EL (cell line): ENCODE measurements at places on chromosomes 4 and X.

GRCh38 chr4:134883831-134884449 is 682.4 kb upstream of the PABPC4L start:
- DNase-seq: no peak

- DNase-seq: no peak
Observed at GRCh38 chrX:34790026-34790425, 132.9 kb upstream of the TMEM47 start.

DNA sequence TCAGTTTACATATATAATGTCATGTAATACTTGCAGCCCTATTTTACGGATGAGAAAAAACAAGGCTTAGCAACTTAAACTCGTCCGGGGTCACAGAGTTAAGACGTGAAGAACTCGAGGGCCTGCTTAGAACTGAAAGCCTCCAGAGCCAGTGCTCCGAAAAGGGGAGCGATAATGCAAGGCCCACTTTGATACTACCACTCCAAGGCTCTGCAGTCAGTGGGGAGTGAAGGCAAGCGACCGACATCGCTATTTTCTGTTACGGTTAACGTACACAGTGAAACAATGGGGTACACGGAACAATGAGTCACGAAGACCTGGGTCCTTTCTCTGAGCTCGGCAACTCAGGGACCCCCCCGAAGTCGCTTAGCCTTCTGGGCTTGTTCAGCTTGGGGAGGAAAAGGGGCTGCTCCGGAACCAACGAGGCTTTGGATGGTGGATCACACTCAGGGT is 965 bp downstream of the PPA2 start:
- no peak for DNase-seq

DNA sequence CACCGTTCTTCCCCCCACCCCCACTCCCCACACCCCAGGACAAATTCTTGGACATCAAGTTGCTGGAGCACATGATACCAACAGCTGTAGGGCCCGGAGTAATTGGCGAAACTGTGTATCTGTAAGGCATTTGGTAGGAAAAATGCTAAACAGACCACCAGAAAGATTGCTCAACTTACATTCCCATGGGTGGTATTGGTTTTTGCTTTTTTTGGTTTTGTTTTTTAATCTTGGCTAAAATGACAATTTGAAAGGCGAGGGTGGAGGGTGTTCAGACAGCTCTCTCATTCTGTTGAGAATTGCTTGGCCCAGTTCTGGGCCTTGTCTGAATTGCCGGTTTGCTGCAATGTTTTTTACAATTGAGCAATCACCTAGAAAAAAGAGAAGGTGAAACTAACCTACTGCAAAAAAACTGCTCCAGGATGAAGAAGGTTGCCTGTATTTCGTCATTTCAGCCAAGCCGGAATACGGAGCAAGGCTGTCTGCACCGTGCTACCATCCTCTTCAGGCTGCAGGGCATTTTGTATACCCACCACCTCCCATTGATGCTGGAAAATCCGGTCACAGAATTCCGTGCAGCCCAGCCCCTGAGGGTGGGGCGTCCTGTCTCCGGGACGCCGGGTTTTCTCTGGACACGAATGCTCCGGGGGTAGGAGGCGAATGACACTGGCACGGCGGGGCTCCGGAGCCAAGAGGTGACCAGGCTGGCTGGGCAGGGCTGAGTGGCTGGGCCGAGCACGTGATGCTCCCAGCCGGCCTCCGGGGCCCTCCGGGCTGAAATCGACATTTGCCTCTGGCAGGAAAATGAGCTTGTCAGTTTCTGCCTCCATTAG is at the start of gene CLCN4:
Gene CLCN4, plus strand, starts transcription at position 777 of the 833 bp plus-strand sequence. CDS start 28,058 bp downstream, outside the sequence.
- DNase-seq: no peak

GRCh38 chr4:180009316-180009715 is 2233.9 kb upstream of the TENM3 start:
- DNase-seq: no peak

- no peak for DNase-seq
Observed at GRCh38 chrX:72060196-72060920, 71.4 kb downstream of the RTL5 start.

- DNase-seq: no peak
Observed at GRCh38 chr4:109821185-109821584, 5.6 kb downstream of the GAR1 start.

- no peak for DNase-seq
Observed at GRCh38 chrX:153102418-153102817, 30.2 kb downstream of the PNMA6A start.

DNA sequence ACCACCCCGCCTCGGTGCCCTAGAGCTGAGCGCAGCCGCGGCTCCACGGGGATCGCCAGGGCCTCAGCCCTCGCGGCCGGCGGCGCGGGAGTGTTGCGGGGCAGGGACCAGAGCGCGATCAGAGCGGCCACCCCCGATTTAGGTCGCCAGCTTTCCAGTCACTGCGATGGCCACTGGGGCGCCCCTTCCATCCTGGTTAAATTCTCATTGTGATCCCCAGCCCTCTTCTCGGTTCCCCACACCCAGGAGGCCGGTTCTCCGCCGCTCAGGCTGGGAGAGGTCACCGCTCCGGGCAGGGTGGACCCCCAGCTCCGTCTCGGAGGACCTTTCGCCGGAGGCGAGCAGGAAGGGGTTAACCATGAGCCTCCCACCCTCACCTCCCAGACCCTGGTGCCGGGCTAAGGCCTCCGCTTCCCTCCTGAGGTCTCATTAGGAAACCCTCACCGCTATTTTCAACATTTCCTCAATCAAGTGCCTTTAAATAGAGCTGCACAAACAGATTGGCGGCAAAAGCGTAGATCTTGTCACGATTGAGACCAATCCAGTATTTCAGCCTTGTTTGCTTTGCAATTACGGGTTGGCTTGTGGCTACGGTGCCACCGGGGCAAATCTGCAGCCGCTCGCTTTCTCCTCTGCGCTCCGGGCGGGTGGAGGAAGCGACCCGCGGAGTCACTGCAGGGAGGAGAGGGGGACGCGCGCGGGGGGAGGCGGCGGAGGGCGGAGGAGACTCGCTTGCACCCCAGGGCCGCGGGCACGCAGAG is 8.3 kb upstream of the HAND2 start:
- DNase-seq: no peak

DNA sequence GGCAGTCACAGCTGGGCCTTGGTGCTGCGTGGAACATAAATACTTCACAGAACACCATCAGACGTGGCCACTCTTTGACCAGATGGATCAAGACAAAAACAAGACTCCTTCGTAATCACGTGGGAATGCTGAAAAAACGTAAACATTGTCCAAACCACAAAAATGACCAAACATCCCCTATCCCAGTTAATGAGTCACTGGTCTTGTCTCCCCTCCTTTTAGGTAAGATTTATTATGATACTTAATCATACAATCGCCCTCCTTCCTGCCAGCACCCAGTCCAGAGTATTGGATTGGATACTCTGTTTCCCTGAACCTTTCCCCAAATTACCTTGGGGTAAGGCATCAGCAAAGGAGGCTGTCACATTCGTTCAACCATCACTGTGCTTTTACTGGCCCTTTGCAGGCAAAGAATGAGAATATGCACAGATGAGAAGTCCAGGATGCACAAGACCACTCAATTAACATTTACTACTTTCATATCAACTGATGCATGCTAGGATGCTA is 601 bp upstream of the TCEANC start:
- DNase-seq: peak; percentile 85

- DNase-seq: no peak
Observed at GRCh38 chrX:76439188-76439587, 11.7 kb downstream of the MAGEE1 start.

- peak; percentile 12 for DNase-seq
Observed at GRCh38 chr4:19883841-19884240, 367.9 kb upstream of the SLIT2 start.

DNA sequence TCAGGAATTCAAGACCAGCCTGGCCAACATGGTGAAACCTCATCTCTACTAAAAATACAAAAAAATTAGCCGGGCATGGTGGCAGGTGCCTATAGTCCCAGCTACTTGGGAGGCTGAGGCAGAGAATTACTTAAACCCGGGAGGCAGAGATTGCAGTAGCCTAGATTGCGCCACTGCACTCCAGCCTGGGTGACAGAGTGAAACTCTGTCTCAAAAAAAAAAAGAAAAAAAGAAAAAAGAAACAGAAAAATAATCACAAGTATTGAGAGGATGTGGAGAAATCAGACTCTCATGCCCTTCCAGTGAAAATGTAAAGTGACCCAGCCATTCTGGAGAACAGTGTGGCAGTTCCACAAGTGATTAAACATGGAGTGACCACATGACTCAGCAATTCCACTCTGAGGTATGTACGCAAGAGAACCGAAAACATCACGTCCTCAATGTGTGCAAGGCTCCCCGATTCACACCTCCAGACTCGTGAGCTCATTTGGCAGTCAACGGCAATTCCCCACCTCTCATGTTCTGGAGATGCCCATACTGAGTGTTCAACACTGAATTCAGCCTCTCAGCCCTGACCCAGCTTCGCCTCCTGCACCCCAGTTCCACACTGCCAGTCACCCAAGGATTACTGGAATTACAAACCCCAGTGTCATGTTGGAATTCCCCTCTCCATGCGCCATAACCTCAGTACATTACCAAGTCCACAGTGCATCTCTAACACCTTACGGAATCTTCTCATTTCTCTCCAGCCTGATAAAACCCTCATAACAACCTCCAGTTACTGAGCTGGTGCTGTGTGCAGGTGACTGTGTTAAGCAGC is 21.1 kb downstream of the ACOX3 start:
- peak; percentile 52 for DNase-seq

GRCh38 chr4:87559090-87559837 is 30.1 kb upstream of the SPARCL1 start:
- peak; percentile 23 for DNase-seq

DNA sequence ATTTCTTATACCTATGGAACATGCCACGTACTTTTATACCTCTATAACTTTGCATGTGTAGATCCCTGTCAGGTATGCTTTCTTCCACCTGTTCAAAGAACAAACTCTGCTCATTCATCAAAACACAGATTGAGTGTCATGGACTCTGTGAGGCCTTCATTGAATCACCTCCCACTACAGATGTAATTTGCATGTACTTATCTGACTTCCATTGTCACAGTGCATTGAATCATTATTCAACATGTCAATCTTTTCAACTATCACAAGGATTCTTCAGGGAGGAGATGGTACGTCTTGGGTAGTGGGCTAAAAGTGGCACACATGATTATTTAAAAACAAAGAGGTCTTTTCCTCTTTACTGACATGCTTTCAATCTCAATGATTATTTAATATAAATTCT is 24.1 kb downstream of the SPOCK3 start:
- no peak for DNase-seq

DNA sequence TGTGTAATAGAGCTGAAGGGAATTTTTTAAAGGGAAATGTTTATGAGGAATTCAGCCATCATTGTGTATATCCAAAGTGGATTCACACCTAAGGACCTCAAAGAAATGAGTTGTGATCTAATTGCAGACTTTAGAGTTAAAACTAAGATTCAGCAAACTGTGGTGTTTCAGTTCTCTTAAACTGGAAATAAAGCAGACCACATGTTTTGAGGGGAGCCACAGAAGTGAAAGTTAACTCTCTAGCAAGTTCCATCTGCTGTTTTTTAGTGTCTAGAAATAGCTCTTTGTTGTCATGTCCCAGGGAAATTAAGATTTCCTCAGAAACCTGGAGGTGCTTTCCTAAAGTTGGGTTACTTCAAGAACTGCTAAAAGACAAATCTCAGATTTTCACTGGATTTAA is 97.3 kb upstream of the DDX3X start:
- no peak for DNase-seq

GRCh38 chrX:48508400-48509244 is at the start of gene PORCN:
Gene PORCN, plus strand, starts transcription at chrX:48508992. Its CDS starts 829 bp downstream, at chrX:48509821.
- peak; percentile 69 for DNase-seq

- DNase-seq: no peak
Observed at GRCh38 chr4:76872556-76872955, 25.4 kb downstream of the SOWAHB start.

- no peak for DNase-seq
Observed at GRCh38 chrX:21632027-21632426, 26.1 kb downstream of the KLHL34 start.

DNA sequence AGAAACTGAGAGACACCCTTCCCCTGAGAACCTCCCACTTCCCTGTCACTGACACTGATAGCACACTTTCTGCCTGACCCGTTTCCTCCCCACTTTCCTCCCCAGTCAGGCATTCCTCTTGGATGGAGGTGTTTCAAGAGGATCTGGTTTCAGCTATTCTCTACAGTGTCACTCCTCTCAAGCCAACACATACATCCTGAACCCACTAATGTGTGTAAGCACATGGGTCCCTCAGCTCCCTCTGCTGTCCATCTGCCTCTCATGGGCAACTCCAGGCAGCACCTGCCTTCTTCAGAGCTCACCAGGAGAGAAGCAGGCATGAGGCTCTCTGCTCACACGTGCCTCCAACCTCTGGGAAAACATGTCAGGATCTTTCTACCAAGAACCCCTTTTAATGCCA is 207.6 kb downstream of the NAF1 start:
- no peak for DNase-seq

DNA sequence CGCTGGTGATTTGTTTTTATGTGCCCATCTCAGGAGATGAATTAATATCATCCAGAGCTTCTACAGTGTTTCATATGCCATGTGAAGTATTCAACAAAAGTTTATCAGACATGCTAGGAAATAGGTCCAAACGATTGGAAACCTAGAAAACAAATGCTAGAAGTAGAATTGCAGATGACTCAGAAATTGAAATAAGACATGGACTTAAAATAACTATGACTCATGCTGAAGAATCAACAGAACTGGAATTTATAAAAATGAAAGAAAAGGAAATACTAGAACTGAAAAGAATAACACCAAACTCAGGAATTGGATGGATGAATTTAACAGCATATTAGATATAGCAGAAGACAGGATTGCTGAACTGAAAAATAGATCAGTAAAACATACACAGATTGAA is 172.7 kb upstream of the GIMD1 start:
- peak; percentile 53 for DNase-seq

DNA sequence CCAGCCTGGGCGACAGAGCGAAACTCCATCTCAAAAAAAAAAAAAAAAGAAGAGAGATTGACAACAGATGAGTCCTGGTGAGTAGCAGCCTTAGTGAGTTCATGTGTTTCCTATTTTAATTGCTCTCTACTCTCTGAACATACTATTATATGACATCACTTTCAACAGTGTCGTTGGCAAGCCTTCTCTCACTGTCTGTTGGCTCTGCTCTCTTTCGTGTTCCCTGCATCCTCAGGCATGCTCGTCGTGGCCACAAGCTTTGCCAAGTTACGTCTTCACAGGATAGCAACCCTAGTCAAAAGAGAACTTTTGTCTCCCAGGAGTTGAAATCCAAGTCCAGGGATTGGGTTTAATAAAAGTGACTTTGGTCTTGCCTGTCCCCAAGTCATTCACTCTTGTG is 117.1 kb upstream of the EGFL6 start:
- no peak for DNase-seq

DNA sequence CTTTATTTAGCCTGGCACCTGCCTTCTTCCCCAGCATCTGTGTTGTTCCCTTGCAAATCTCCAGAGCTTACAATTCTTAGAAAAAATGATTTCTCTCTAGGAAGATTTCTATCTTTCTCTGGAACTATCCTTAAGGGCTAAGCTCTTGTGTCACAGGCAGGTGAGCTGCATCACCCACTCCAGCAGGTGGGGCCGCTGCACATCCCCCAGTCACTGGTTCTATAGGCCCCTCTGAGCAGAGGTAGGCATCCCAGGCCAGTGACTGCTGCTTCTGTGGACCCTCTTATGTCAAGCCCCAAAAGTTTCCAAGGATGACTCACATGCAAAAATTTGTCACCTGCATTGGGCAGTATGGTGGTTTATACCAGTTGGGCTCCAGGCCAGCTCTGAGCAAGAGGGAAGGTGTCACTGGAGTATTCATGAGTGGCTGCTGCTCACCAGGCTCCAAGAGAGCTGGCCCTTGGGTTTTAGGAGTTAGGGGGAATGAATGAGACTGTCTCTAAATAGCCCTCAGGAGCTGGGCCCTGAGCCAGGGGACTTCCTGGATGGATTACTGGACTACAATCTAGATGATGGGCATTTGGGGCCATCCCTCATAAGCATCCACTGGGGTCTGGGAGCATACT is 208.1 kb upstream of the EOLA2 start:
- DNase-seq: peak; percentile 13

- DNase-seq: no peak
Observed at GRCh38 chr4:151576627-151577026, 167.7 kb downstream of the FHIP1A start.
